ENCODE measurements at places on chromosomes 12 and 14. TPM values are rescaled to one million over a fixed set of nuclear protein-coding genes. Genes with fewer than 3 reads are reported as not detected.

GRCh38 chr14:101108579-101109346 lies 205.2 kb upstream of the RTL1 start:
- H3K27ac ChIP-seq, result no peak overlapping the region
- no peaks in the 10 kb centered on the region for H3K27me3 ChIP-seq
- H3K4me1 ChIP-seq, result no peaks in the 10 kb centered on the region
- no peak overlapping the region for H3K4me3 ChIP-seq
- H3K36me3 ChIP-seq, result no peaks in the 10 kb centered on the region
- no peak for DNase-seq

DNA sequence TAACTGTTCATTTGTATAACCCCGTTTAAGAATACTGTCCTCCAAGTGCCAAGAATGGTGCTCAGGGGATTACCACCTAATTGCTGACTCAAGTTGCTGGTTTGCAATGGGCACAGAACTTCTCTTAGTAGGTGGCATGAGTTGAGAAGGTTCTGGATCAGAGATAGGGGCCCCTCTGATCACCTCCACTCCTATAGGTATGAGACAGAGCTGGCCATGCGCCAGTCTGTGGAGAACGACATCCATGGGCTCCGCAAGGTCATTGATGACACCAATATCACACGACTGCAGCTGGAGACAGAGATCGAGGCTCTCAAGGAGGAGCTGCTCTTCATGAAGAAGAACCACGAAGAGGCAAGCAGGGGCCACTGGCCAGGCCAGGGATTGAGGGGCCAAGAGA lies 1.6 kb downstream of the KRT18 start:
- no peak overlapping the region for H3K27ac ChIP-seq
- DNase-seq, result no peak
- peaks cover 8% of the 10 kb centered on the region for H3K4me1 ChIP-seq
- no peak overlapping the region for H3K4me3 ChIP-seq
- H3K36me3 ChIP-seq, result no peaks in the 10 kb centered on the region

Gene POTEM
- total RNA-seq, result not detected

DNA sequence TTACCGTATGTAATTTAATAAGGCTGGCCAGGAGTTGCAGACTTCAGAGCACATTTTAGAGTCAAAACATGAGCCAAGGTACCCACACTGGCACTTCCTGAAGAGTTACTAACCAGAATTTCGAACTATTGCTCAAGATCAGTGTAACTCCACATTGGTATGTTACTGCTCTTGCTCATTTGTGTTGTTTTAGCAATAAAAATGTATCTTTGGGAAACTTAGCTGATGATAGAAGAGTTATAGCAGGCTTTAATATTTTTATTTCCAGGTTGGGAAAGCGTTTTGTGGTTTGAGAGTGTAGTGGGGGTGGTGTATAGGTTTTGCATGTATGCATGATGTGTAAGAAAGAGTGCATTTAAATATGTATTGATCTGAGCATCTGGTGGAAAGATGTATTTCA lies 96.6 kb downstream of the SCN8A start:
- DNase-seq, result no peak
- no peaks in the 10 kb centered on the region for H3K36me3 ChIP-seq
- no peaks in the 10 kb centered on the region for H3K27me3 ChIP-seq
- no peak overlapping the region for H3K27ac ChIP-seq

DNA sequence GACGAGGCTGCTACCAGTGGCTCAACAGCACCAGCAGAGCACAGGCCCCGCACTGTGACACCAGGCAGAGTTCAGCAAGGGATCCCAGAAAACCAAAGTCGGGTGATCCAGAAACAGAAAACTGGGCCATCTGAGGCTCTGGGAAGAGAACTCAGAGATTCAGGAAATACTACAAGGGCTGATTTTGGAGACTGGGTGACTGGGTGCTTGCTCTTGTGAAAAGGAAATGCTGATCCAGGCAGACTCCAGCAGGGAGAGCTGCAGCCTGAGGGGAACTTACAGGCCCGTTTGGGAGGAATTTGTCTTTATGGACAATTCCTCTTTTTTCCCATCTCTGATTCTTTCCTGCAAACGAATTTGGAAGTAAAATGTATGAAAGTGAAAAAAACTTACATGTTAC lies 28.2 kb downstream of the FOXN3 start:
- no peak overlapping the region for H3K4me3 ChIP-seq
- no peak overlapping the region for H3K27ac ChIP-seq
- no peak for DNase-seq
- H3K27me3 ChIP-seq, result no peaks in the 10 kb centered on the region
- no peaks in the 10 kb centered on the region for H3K4me1 ChIP-seq

- peak overlapping the region; percentile 56 for H3K27ac ChIP-seq
- no peaks in the 10 kb centered on the region for H3K36me3 ChIP-seq
- H3K4me1 ChIP-seq, result peaks cover 52% of the 10 kb centered on the region
Observed at GRCh38 chr12:3950714-3951320, 77.6 kb upstream of the PARP11 start.

DNA sequence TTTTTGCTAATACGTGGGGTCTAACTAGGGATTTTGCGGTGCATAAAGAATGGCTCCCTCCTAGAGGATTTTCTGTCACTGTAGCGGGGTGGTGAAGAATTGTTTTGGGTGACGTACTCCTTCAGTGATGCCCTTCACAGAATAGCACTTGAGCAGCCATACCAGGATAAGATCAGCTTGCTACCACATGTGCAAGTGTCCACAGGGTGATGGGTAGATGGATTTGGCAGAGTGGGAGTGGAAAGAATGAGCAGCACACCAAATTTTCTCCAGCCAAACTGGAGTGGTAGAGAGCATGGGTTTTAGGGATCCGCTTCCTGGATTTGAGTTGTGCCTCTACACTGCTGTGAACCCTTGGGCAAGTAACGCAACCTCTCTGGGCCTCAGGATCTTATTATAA lies 2.3 kb downstream of the TCP11L2 start:
- DNase-seq, result no peak
- H3K36me3 ChIP-seq, result peaks cover 23% of the 10 kb centered on the region
- peak overlapping the region; percentile 99 for H3K27ac ChIP-seq
- no peaks in the 10 kb centered on the region for H3K27me3 ChIP-seq
- H3K4me3 ChIP-seq, result peak overlapping the region; percentile 94

DNA sequence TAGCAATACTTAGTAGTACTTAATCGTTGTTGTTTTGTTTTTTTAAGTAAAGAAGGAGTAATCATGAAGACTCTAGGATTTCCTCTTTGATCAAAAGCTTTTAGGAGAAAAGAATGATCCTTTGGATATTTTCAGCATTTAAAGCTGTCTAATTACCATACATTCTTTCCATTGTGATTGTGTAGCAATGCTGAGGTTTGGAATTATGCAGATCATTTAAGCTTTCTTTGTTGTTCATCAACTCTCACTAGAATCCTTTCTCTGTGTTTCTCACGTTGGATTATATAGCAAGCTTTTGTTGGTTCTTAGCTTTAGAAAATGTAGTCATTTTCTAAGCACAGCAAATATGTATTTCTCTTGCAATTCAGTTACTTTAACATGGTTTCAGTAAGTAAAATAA lies 25.8 kb downstream of the CCDC91 start:
- DNase-seq, result no peak
- no peak overlapping the region for H3K4me3 ChIP-seq
- H3K4me1 ChIP-seq, result peaks cover 19% of the 10 kb centered on the region
